ENCODE measurements at places on chromosomes 6 and 20.
A peak's percentile ranks its signal among the peaks of the same experiment; 100 is the strongest.

DNA sequence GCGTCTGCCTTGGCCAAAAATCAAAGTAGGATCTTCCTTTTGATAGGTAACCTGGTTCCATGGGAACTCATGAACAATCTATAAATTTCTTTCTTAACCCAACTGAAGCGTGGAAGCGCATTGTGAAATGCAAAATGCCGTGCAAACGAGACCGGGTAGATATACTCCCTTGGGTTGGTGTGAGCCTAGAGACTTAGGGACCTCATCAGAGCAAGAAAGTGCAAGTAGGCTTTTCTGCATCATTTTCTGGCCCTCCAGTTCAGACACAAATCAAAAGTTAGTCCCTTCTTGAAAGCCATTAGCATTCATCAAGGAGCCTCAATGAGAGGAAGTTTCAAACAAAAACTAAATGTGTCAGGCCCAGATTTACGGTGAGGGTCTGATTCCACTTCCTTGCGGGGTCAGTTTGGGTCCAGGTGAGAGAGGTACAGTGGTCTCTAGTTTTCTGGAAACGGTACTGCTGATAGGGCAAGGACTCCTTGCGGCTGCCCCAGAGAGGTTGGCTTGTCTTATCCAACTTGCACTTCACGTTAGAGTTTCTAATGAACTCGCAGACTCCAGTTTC is 5.3 kb upstream of the ZNF184 start:
- no peak for DNase-seq

- no peak for DNase-seq
Measured at GRCh38 chr20:4465855-4466545, 255.7 kb upstream of the PRND start.

GRCh38 chr6:149190224-149190831 is 127.2 kb upstream of the TAB2 start:
- peak; percentile 36 for DNase-seq

- no peak for DNase-seq
Measured at GRCh38 chr6:96794980-96795379, 42.3 kb downstream of the GPR63 start.

DNA sequence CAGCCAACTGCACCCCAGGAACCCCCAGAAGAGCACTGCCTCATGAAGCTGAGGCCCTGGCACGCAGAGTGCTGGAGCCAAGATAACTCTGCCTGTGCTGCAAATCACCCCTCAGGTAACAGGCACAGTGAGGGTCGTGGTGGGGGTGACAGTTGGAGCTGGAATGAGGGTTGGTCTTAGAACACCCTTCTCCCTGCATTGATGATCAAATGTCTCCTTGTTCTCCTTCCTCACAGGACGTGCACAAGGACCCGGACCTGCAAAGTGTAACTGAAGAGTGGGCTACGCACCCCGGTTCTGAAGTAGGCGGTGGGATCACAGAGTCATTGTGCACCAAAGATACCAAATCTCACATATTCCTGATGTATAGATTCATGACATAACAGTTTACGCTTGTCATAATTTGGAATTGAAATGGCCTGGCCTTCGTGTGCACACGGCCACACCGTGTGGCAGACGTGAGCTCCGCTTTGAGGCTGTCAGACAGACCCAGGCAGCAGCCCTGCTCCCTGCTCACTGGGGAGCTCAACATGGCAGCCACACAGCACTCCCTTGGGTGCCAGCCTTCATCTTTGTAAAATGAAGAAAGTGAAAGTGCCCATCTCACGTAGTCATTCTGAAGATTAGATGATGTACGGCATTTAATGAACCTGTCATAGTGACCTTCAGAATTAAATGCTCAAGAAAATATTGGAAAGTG is 8.8 kb downstream of the THBS2 start:
- DNase-seq = no peak

DNA sequence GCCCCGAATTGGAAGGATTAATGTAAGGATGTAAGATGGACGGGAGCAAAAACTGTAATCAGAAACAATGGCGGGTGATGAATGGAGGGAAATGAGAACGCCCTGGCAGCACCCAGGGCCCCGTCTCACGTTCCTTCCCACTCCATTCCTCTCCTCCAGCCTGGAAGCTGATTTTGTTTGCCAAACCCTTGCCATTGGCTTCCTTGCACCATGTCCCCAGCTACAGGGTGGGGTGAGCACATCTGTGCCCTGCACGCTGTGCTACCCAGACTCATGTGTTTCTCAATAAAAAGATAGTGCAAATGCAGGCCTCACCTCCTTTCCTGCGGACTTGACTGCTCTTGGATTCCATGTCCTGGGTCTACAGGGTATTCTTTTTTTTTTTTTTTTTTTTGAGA is 26.7 kb downstream of the SCP2D1 start:
- DNase-seq = no peak

DNA sequence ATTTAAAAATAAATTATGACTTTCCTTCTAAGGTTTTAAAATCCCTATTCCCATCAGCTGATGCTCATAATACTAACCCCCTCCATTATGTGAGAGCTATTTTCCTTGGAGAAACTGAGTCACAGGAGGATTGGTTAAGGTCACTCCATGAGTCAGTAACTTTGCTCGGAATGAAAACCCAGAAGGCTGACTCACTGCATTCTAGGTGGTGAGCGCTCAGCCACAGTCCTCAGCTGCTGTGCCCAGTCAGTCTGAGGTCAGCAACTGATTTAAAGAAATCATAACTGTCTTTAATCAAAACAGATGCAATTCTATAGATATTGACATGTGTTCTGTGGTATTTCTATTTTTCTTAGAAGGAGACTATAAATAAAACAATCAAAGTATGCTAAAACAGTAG is 359.2 kb downstream of the GJA1 start:
- DNase-seq = no peak

DNA sequence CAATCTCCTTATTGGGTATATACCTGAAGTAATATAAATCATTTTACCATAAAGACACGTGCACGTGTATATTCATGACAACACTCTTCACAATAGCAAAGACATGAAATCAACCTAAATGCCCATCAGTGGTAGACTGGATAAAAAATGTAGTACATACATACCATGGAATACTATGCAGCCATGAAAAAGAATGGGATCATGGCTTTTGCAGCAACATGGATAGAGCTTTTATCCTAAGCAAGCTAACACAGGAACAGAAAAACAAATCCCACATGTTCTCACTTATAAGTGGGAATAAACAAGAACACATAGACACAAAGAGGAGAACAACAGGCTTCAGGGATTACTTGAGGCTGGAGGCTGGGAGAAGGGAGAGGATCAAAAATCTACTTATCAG is 208.3 kb upstream of the QKI start:
- DNase-seq = no peak

- no peak for DNase-seq
Measured at GRCh38 chr6:42125663-42126062, 16.8 kb downstream of the C6orf132 start.

DNA sequence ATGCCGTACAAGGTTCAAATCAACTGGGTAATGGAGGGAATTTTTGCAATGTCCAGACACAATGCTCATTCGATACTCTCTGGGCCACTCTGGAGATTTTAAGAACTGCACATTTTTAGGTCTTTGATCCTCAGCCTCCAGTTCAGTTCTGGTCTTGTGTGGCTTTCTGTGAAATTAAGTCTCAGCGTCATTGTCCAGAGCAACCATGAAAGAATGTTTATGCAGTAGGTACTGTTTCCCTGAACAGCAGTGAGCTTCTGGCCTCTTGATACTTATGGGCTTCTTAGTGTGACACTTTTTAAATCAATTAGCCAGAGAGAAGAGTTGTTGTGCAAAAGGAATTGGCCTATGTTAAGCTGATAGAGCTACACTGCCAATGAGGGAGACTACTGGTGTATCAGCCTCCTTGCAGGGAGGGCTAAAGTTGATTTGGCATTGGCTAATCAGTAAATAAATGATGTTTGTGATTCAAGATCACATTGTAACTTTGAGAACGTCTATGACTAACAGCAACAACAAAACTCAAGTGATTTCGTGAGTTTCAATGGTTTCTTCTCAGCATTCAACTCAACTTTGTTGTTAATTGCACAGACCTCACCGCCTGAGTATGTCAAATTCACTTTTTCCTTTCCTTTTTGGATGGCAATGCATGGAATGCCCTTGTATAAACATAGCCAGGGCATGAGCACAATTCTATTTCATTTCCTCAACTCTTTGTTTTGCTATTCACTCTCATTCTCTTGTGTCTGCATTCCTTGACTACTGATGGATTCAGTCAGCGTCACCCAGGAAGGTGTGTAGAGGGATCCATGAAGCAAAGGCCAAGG is 85.1 kb downstream of the GJA1 start:
- no peak for DNase-seq

DNA sequence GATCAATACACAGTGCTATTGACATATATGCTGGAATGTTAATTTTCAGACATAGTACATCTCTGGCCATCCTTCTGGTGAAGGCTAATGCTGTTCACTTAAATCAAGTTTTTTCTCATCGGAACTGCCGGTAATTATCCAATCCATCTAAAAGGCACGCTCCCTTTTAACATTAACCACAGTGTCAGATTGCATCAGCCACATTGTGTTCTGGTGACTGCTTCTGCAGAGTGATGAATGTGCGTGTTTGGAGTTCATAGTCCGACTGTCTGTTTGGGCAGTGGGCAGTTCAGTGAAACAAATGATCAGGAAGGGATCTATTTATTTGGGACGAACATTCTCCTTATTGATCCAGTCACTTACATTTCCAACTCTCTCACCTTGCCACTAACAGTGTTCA is 49.5 kb downstream of the SOBP start:
- no peak for DNase-seq

DNA sequence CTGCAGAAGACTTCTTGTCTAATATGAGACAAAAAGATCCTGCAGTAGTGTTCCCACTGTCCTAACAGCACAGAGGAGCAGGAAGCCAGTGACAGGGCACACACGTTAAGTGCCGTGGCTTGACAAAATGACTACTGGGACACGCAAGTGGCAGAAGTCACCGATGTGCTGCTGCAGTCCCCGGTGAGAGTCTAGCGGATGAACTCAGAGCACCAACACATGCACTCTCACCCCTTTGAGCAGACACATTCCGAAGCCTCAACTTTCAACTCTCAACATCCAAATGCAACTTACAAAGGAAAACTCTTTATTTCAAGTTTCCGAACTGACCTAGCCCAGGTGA is 898 bp downstream of the LAMA4 start:
- no peak for DNase-seq

- no peak for DNase-seq
Measured at GRCh38 chr6:161105408-161105807, 113.8 kb downstream of the MAP3K4 start.

DNA sequence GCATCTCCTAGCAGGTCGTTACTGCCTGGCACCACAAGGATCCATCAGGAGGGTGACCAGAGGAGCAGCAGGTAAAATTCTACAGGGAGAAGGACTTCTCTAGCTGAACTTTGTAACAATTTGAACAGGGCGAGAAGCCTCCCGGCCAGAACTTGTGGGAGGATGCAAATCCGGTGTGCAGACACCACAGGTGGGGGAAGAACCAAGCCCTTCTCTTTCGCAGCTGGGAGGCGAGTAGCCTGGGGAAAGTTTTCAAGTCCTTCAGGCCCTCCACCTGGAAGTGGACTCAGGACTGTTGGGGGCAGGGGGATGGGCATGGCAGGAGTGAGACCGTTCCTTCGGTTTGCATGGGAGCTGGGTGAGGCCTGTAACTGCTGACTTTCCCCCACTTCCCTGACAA is 42.7 kb upstream of the FAM210B start:
- DNase-seq = no peak

- DNase-seq = no peak
Measured at GRCh38 chr6:29720863-29721262, 2.4 kb upstream of the HLA-F start.

- no peak for DNase-seq
Measured at GRCh38 chr20:47775841-47776240, 9.4 kb downstream of the SULF2 start.

- no peak for DNase-seq
Measured at GRCh38 chr20:56483970-56484369, 15.5 kb downstream of the RTF2 start.

DNA sequence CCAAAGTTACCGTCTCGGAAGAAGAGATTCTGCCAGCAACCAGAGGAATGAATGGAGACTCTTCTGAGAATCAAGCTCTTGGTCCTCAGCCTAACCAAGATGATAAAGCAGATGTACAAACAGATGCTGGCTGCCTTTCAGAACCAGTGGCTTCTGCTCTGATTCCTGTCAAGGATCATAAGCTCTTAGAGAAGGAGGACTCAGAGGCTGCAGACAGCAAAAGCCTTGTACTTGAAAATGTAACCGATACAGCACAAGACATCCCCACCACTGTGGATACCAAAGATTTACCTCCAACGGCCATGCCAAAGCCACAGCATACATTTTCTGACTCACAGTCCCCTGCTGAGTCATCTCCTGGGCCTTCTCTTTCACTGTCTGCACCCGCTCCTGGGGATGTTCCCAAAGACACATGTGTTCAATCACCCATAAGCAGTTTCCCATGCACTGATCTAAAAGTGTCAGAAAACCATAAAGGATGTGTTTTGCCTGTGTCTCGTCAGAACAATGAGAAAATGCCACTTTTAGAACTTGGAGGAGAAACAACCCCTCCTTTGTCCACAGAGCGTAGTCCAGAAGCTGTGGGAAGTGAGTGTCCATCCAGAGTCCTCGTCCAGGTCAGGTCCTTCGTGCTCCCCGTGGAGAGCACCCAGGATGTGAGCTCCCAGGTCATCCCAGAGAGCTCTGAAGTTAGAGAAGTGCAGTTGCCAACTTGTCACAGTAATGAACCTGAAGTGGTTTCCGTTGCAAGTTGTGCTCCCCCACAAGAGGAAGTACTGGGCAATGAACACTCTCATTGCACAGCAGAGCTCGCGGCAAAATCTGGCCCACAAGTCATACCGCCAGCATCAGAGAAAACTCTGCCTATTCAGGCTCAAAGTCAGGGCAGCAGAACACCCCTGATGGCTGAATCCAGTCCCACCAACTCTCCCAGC is 109.6 kb downstream of the RTN4IP1 start:
- peak; percentile 43 for DNase-seq

DNA sequence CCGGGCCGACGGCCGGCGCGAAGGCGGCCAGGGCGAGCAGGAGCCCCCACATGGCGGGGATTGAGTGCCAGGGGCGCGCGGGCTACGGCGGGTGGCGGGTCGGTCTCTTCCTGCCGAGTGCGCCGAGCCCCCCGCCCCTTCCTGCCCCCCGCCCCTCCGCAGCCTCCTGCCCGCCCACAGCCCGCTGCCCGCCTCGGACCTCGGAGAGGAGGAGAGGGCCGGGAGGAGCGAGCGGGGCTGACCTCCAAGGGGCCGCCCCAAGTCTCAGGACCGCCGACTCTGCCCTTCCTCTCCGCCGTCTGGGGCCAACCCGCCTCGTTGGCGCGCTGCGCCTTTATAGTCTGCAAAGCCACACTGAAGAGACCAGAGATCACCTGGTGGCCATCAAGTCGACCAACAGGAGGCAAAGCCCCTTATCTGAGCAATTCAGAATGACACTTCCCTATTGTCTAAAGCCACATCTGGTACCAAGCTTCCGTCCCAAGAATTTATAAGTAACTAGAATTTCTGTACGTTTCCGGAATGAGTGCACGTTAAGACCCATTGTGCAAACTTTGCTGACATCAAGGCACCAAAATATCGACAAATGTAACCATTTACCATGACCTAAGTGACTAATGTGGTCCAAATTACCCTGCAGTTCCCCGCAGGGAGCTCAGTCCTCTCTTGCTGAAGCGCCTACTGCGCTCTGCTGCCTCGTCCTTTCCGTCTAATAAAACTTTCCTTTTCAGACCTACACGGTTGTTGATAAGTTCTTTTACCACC is at the start of gene CPXM1:
Gene CPXM1 (minus strand): TSS at position 107 of the 765 bp plus-strand sequence. CDS start 55 bp downstream, at position 52.
- DNase-seq = no peak

GRCh38 chr6:62614442-62614841 is 328.4 kb upstream of the KHDRBS2 start:
- DNase-seq = no peak

All from stimulated activated CD4-positive, alpha-beta T cell treated with anti-CD3 and anti-CD28 coated beads, Interleukin-15, amount 100 ng/mL, for 1 hour (primary cell).